NCI-H187 (cell line): ENCODE measurements at places on chromosomes 3 and 15.

DNA sequence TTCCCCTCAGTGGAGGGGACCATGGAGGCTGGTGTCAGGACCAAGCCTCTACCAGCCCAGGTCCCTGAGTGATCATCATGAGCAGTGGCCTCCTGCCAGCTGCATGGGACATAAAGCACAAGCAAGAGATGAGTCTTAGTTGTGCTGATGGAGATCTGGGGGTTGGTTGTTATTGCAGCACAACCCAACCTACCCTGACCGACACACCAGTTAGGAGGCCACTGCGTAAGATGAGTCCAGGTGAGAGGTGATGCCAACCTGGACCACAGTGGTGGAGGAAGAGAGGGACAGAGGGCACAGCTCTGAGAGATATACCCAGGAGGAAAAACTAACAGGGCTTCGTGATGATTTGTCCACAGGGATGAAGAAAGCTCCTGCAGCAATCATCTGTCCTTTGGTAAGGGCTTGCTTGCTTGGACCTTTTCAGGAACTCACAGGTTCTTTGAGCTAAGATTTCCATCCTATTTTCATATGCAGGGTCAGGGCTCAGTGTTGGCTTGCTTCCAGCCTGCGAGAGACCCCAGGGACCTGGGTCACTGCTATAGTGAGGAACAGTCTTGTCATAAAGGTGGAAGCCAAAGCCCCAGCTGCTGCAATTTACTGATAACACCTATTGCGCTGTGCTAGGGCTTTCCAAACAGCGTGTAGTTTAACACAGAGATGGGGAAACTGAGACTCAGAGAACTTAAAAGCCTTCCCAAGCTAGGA lies 8.1 kb downstream of the RASGRF1 start:
- DNase-seq, result no peak

DNA sequence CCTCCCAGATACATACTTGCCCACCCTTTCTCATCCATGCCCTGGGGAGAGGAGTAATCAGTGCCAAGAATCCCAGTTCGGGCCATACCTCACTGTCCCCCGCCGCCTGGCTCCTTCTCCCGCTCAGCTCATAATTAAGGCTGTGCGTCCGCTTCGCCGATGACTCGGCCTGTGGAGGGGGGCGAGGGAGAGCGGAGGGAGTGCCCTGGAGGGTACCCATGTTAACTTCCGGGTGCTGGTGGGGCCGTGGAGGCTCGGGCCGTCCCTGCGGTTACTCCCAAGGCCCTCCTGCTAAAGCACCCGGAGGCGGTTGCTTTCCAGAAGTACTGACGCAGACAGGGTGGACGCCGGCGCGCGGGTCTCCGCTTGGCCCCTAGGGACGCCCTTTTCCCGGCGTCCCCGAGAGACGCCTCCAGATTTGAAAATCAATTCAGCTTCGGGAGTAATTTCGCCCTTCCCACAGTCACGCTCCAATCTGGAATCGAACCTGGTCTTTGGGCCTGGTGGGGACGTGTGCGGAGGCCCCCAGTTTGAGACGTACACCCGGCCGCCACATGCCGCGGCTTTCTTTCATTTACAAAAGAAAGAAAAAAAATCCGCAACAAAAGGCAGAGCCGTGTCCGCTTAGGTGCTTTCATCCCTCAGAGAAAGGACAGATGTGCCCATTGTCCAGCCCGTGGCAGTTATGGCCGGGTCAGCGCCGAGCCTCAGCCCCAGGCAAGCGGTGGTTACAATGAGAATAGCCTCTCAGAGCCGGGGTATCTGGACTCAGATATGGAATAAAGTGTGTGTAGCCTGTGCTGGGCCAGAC lies 1.0 kb upstream of the ONECUT1 start:
- no peak for DNase-seq

DNA sequence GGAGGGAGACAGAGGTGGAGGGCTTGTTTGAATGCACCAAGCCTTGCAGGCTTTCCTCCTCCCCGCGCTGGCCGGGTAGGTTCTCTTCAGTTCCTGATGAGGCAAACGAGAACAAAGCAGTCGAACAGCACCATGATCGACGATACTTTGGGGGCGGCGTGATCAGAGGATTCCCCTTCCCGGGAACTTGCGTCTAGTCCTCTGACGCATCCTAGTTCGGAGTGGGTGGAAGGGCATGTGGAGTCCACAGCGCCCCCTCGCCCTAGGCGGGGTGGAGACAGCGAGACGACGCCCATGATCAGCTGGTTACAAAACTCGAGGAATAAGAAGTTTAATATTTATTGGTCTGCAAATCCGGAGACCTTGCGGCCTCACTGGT lies 452 bp upstream of the SV2B start:
- no peak for DNase-seq

DNA sequence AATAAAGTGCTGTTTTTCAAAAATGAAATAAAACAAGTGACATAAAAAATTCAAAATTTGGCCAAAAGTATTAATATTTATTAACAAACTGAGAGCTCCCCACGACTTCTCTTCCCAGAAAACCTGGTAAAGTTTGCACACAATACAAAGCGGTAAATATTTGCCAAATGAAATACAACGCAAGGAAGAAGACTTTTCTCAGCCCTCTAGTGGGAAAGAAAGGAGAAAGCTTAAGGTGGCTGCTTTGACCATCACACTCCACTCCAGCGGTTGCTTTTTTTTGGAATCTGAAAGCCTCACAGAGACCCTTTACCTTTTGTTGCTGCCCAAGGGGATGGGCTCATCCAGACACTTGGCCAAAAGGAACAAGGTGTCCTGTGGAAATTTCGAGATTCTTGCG lies 1.1 kb upstream of the GK5 start:
- DNase-seq, result no peak

GRCh38 chr3:18189282-18190050 lies 235.7 kb downstream of the SATB1 start:
- DNase-seq, result peak; percentile 2

GRCh38 chr15:73573037-73573436 lies 60.2 kb downstream of the NPTN start:
- no peak for DNase-seq

DNA sequence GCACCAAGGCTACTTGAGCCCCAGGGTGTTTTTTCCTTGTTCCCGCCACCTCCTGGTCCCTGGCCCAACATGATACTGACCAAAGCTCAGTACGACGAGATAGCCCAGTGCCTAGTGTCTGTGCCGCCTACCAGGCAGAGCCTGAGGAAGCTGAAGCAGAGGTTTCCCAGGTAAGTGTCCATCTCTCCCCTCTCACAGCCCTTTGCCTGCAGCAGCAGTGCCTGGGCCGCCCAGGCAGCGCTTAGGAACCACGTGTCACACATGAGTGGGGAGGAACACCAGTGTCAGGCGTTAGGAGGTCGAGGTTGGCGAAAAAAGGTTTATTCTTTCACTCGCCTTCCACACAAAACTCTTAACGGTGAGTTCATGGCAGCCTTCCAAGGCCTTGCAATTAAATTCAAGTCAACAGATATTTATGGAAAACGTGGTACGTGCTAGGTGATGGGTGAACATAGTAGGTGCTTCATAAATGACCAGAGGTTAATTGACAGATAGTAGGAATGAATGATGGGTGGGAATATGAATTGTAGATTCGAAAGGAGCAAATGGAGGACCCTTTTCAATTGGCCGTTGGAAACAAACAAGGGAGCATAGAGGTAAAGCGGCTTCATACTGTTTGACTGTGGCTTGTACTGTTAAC lies 486 bp downstream of the CDIN1 start:
- DNase-seq, result no peak

DNA sequence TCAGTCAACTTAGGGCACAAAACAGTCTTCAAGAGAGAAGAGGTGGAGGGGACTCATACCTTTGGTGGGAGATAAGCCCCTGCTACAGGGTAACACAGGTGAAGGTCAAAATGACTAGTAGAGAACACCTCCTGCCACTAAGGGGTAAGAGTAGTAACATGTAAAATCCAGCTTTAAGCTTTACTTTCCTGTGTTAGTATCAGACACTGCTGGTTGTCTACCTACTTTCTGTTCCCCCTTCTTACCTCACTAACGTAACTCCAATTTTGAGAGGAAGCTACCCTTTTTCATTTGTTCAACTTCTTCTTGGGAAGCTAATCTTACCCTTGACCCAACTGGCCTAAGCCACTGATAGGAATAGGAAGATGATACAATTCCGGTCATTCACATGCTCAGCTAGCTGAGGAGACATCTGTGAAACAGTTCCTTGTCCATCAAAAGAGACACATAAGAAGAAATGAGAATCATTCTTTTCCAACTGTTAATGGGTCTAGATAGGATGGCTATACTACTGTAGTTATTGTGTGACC lies 826.8 kb upstream of the CFAP20DC start:
- DNase-seq, result no peak

- DNase-seq, result no peak
Measured at GRCh38 chr3:184556582-184557347, 4.8 kb upstream of the EPHB3 start.

- no peak for DNase-seq
Measured at GRCh38 chr3:196192524-196193051, 18.6 kb downstream of the ZDHHC19 start.

- DNase-seq, result no peak
Measured at GRCh38 chr3:28646435-28646834, 297.8 kb upstream of the AZI2 start.

DNA sequence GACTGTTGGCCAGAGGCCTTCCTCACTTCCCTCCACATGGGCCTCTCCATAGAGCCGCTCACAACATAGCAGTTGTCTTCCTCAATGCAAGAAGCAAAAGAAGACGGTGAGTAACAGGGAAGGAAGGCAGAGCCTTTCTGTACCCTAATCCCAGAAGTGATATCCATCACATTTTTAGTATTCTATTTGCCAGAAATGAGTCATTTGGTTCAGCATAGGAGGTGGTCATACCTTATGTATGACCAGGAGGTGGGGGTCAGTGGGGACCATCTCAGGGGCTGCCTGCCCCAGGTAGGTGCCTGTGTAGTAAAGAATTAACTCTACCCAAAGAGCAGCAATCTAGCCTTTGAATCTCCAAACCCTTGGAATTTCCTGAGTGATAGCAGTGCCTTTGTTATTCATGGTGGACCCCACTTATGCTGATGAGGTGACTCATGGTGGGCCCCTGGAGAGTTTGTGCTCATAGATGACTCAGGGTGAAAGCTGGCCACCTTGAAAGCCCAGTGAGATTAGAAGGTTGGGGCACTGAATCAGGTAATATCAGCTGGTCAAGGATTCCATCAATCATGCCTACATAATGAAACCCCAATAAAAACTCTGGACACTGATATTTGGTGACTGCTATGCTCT lies 323.9 kb upstream of the IGF1R start:
- no peak for DNase-seq

- DNase-seq, result no peak
Measured at GRCh38 chr15:40498418-40498817, 27.6 kb downstream of the CHST14 start.

DNA sequence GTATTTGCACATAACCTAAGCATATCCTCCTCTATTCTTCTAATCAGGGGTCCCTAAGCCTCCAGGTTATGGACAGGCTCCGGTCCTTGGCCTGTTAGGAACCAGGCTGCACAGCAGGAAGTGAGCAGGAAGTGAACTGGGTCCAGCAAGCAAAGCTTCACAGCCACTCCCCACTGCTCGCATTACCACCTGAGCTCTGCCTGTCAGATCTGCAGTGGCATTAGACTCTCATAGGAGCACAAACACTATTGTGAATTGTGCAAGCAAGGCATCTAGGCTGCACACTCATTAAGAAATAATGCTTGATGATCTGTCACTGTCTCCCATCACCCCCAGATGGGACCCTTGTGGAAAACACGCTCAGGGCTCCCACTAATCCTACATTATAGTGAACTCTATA lies 9.8 kb downstream of the MSL2 start:
- DNase-seq, result no peak

DNA sequence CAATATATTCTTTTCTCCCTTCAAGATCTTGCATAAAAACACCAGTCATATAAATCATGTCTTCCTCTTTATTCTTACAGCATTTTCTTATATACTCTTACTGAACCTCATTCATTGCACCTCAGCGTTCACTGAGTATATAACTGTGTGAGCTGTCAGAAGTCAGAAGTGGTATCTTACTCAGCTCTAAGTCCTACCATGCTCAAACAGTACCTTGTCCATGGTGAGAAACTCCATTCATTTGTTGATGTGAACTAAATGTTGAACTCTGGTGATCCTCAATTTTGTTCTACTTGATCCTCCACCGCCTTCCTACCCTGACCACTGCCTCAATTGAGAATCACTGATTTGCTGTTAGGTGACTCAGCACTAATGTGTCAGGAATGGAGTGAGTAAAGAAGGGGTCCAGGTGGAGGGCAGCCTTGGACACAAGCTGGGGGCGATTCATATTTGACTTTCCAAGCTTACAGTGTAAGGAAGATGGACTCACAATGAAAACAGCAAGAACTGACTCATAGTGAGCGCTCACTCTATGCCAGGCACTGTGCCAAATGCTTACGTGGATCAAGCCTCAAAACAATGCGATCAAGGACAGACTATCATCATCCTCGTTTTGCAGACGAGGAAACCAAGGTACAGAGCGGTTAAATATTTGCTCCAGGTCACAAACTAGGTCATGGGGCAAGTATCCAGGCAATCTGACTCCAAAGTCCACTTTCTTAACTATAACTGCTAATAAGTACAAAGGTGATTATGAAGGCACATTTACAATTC lies 13.5 kb upstream of the ZFYVE19 start:
- DNase-seq, result no peak

GRCh38 chr3:148697306-148698189 lies at the start of gene AGTR1:
AGTR1 (plus strand) TSS chr3:148697903; CDS start chr3:148741036, 43,133 bp downstream.
- DNase-seq, result no peak

GRCh38 chr3:167300207-167300606 lies 79.9 kb downstream of the ZBBX start:
- DNase-seq, result no peak

GRCh38 chr15:34693053-34693744 lies 61.6 kb downstream of the GJD2 start:
- no peak for DNase-seq

DNA sequence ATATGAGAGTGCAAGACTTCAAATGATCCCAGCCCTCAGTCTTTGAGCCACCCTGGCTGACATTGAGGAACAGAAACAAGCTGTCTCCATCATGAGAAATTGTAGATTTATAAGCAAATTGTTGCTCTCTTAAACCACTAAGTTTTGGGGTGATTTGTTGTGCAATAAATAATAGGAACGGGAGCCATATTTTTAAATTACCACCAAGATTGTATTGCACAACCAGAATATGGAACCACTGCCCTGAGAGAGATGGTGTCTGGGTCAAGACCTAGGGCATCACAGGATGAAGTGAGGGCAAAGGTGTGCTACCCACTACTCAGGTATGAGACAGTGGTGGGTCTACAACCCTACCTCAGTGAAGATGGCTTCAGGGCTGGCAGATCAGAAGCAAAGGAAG lies 2.3 kb upstream of the CFAP92 start:
- no peak for DNase-seq

- no peak for DNase-seq
Measured at GRCh38 chr15:92037491-92037890, 184.0 kb downstream of the SLCO3A1 start.
